ENCODE measurements at places on chromosomes 5 and 9.

GRCh38 chr5:143010351-143010750, 240.2 kb downstream of the ARHGAP26 start:
- no peaks in the 10 kb centered on the region for H3K27me3 ChIP-seq
- peak overlapping the region; percentile 14 for H3K27ac ChIP-seq
- H3K36me3 ChIP-seq = peaks cover 1% of the 10 kb centered on the region
- no peak for DNase-seq

- peaks cover 9% of the 10 kb centered on the region for H3K27me3 ChIP-seq
- H3K4me1 ChIP-seq = peaks cover 13% of the 10 kb centered on the region
- DNase-seq = no peak
- no peak overlapping the region for H3K27ac ChIP-seq
- no peaks in the 10 kb centered on the region for H3K36me3 ChIP-seq
These were observed 21.7 kb upstream of the SYNPO start for GRCh38 chr5:150618588-150619281.

DNA sequence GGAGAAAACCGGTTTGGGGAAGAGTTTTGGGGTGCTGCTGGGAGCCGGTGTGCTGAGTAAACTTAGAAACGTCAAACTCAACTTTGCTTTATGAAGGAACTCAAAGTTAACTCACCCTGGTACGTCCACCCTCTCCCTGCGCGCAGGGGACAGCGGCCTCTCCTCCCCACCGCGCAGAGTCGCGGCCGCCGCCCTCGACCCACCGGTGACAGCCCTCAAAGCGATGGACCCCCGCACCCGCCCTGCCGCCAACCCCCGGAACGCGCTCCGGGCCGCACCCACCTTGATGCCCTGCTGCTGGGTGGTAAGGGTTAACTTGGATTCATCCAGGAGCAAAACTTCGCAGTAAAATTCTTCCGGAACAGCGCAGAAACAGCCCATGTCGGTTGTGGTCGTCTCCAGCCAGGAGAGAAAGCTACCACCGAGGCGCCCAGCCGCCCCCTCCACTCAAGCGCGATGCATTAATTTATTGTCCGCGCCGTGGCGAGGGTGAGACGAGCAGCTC, 366 bp downstream of the EPB41L4A start:
- H3K4me3 ChIP-seq = peak overlapping the region; percentile 83
- peaks cover 19% of the 10 kb centered on the region for H3K4me1 ChIP-seq
- no peak overlapping the region for H3K27ac ChIP-seq
- H3K36me3 ChIP-seq = no peaks in the 10 kb centered on the region

DNA sequence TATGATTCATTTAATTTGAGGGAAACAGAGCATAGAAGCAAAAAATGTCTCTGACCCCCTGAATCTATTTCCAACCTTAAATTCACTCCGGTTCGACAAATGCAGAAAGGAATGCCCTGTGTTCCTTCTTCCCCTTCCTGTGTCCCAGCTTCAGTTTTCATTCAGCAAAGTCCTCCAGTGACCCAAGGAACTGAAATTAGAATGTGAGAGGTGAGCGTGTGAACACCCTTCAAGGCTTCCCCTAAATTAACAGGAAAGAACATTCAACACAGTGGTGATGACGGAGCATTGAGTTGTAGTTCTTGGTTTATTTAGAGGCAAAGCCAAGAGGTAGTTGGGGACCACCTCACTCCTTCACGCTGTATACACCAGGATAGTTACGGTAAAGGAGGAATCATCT, 97.6 kb upstream of the CTSL start:
- H3K36me3 ChIP-seq = no peaks in the 10 kb centered on the region
- H3K27me3 ChIP-seq = no peaks in the 10 kb centered on the region
- no peak overlapping the region for H3K4me3 ChIP-seq
- H3K27ac ChIP-seq = no peak overlapping the region
- H3K4me1 ChIP-seq = no peaks in the 10 kb centered on the region
- DNase-seq = no peak

DNA sequence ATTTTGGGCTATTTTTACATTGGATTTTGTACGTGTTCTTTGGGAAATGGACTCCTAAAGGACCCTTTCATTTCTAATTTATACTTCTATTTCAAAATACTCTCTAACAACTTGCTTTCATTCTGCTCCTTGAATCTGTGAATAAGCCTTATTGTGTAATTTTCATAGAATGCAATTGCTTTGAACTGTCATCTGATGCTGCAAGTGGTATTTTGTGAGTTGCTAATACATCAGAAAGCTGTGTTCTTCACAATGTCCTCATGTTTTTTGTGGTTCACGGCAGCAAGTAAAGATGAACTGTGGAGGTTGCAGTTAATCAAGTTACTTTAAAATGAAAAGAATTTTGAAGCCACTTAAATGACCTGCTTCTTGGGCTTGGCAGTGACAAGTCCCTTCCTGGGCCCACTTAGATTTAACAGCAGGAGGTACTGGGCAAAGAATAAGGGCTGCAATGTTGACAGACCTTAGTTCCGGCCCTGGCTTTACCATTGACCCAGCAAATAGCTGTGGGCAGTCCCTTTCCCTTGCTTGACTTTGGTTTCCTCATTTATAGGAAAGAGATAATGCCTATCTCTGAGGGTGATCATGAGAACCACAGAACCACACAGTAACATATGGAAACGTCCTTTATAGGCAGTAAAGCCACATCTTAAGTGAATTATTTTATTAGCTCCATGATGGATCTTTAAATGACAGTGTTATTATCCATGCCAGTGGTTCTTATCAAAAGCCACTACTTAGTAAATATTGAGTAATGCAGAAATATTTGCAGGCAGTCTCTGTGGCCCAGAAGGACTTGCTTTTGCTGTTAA, 54.8 kb downstream of the IQGAP2 start:
- H3K27me3 ChIP-seq = no peaks in the 10 kb centered on the region
- peaks cover 10% of the 10 kb centered on the region for H3K36me3 ChIP-seq
- H3K27ac ChIP-seq = no peak overlapping the region
- no peak for DNase-seq
- no peaks in the 10 kb centered on the region for H3K4me1 ChIP-seq

GRCh38 chr9:110876929-110877328, 161.3 kb downstream of the LPAR1 start:
- no peaks in the 10 kb centered on the region for H3K36me3 ChIP-seq
- no peak overlapping the region for H3K4me3 ChIP-seq
- no peak overlapping the region for H3K27ac ChIP-seq
- H3K27me3 ChIP-seq = peaks cover 14% of the 10 kb centered on the region
- peaks cover 7% of the 10 kb centered on the region for H3K4me1 ChIP-seq

GRCh38 chr5:54621709-54622108, 104.2 kb downstream of the SNX18 start:
- H3K4me1 ChIP-seq = peaks cover 29% of the 10 kb centered on the region

DNA sequence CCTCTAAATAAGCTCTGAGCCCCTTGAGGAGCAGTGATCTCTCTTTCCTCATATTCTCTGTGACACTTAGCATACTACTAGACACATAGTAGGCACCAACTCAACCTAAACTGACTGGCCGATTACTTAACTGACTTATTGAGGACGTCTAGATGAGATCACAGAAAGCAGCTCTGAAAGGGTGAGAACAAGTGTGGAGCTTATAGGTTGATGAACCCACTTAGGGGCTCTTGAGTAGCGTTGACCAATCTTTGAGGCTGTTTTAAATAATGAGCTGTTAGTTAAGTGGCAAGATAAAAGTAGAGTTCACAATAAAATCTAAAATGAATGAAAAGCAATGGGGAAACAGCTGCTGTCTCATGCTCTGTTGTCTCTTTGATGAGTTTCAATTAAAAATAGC, 124.7 kb upstream of the TNPO1 start:
- H3K27me3 ChIP-seq = peaks cover 19% of the 10 kb centered on the region
- H3K4me1 ChIP-seq = no peaks in the 10 kb centered on the region
- no peak overlapping the region for H3K27ac ChIP-seq
- H3K36me3 ChIP-seq = no peaks in the 10 kb centered on the region
- no peak overlapping the region for H3K4me3 ChIP-seq

- no peak overlapping the region for H3K27ac ChIP-seq
- no peaks in the 10 kb centered on the region for H3K36me3 ChIP-seq
- no peaks in the 10 kb centered on the region for H3K4me1 ChIP-seq
- no peaks in the 10 kb centered on the region for H3K27me3 ChIP-seq
These were observed 171.8 kb downstream of the SEMA5A start for GRCh38 chr5:9374025-9374424.

DNA sequence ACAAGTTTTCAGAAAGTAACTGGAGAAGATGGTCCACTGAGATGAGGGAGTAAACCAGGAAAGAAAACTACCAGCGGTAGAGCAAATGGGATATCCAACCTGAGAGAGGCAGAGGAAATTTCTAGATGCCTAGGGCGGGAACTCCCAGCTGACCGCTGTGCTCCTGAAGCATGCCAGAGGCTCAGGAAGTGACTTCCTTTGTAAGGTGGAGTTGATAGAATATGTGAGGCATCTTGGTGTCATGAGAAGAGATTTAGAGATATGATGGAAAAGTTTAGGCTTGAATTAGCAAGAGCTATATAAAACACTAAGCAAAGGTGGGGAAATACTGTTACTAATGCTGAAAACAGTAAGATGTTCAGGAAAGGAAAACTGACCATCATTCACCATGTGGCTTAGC, 124.1 kb downstream of the C9orf152 start:
- peaks cover 43% of the 10 kb centered on the region for H3K4me1 ChIP-seq
- no peak for DNase-seq
- H3K27me3 ChIP-seq = no peaks in the 10 kb centered on the region
- peak overlapping the region; percentile 7 for H3K4me3 ChIP-seq
- peak overlapping the region; percentile 78 for H3K27ac ChIP-seq
- H3K36me3 ChIP-seq = peaks cover 75% of the 10 kb centered on the region

- no peaks in the 10 kb centered on the region for H3K27me3 ChIP-seq
- no peak for DNase-seq
- peaks cover 31% of the 10 kb centered on the region for H3K4me1 ChIP-seq
- H3K27ac ChIP-seq = peak overlapping the region; percentile 87
- H3K4me3 ChIP-seq = peak overlapping the region; percentile 57
These were observed 513.4 kb upstream of the MEF2C start for GRCh38 chr5:89396278-89396954.

DNA sequence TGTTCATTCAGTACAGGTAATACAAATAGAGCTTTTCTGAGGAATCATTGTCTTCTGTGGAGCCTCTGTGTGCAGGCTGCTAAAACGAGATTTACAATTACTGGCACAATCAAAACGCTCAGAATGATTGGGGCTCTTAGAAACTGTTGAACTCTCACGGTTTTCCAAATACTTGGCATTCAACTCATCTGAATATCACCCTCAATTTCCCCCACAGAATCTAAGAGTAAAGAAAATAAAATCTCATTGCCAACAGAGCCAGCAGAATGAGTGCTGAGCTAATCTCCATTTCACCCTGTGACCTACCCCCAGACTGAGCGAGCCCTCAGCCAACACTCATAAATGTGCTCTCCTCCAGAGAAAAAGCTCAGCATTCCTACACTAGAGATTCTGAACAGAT, 35.3 kb upstream of the TMED7 start:
- DNase-seq = no peak
- H3K36me3 ChIP-seq = no peaks in the 10 kb centered on the region
- no peak overlapping the region for H3K4me3 ChIP-seq
- peaks cover 53% of the 10 kb centered on the region for H3K27me3 ChIP-seq
- no peak overlapping the region for H3K27ac ChIP-seq

- peaks cover 41% of the 10 kb centered on the region for H3K27me3 ChIP-seq
- DNase-seq = peak; percentile 50
- no peak overlapping the region for H3K27ac ChIP-seq
- peaks cover 42% of the 10 kb centered on the region for H3K4me1 ChIP-seq
- H3K4me3 ChIP-seq = no peak overlapping the region
These were observed 54.9 kb downstream of the COL15A1 start for GRCh38 chr9:98998441-98999151.

GRCh38 chr5:5005353-5005752, 134.8 kb upstream of the ADAMTS16 start:
- H3K4me1 ChIP-seq = no peaks in the 10 kb centered on the region
- H3K27ac ChIP-seq = no peak overlapping the region
- H3K27me3 ChIP-seq = no peaks in the 10 kb centered on the region
- no peak overlapping the region for H3K4me3 ChIP-seq
- no peak for DNase-seq

- no peak overlapping the region for H3K4me3 ChIP-seq
- DNase-seq = no peak
- no peaks in the 10 kb centered on the region for H3K36me3 ChIP-seq
- H3K27me3 ChIP-seq = peaks cover 49% of the 10 kb centered on the region
- H3K27ac ChIP-seq = no peak overlapping the region
- no peaks in the 10 kb centered on the region for H3K4me1 ChIP-seq
These were observed 12.8 kb upstream of the PANK3 start for GRCh38 chr5:168592014-168592368.

GRCh38 chr5:181281077-181281983, 20.4 kb upstream of the TRIM52 start:
- no peak overlapping the region for H3K27ac ChIP-seq
- H3K4me3 ChIP-seq = no peak overlapping the region
- no peak for DNase-seq
- no peaks in the 10 kb centered on the region for H3K36me3 ChIP-seq
- no peaks in the 10 kb centered on the region for H3K27me3 ChIP-seq

- H3K36me3 ChIP-seq = peaks cover 23% of the 10 kb centered on the region
- peaks cover 39% of the 10 kb centered on the region for H3K27me3 ChIP-seq
- H3K27ac ChIP-seq = peak overlapping the region; percentile 65
- peak overlapping the region; percentile 20 for H3K4me3 ChIP-seq
These were observed 3.4 kb downstream of the SMIM3 start for GRCh38 chr5:150781706-150782614.

DNA sequence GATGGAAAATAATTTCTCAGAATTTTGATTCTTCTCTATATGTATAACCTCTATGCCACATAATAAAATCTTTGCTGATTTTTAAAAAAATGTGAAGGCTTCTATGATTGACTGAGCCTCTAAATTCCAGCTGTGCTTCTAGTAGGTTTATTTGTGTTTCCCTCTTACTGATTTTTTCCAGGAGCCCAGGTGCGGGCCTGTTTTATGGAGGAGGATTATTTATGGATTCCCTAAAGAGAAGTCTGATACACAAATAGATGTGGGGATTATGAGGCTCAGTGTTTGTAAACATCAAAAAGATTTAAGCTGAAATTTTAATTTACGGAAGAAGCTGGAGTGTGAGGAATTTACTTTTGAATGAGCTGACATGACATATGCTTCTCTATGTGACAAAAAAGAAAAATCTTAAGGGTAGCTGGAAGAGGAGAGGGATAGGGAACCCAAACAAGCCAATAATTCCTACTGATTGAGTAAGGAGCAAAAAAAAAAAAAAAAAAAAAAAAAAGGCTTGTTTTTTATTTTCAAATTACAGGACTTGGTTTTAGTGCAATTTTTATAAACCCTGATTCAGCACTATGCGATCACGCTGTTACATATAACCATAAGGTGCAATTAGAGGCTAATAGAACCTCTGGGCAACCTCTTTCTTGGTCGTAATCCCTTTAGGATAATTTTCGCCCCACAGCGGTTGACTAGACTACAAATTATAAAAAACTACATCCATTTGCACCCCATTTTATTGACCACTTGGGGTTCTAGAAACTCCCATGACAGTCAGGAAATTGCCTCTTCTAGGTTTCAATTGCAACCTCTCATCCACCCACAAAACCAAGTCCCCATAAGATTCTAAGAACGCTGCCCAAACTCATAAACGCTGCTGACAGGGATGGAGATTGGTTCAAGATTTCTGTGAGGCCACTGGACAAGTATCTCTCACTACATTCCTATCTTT, 44.4 kb upstream of the RAI14 start:
- H3K36me3 ChIP-seq = no peaks in the 10 kb centered on the region
- peaks cover 5% of the 10 kb centered on the region for H3K27me3 ChIP-seq
- no peaks in the 10 kb centered on the region for H3K4me1 ChIP-seq
- no peak overlapping the region for H3K4me3 ChIP-seq
- H3K27ac ChIP-seq = no peak overlapping the region

Measured in stimulated activated naive B cell treated with anti-CD40 and anti-IgM and Interleukin-4, amounts not matched to agents 10 μg/mL and 1 μg/mL and 100 μg/mL, for 72 hours (primary cell).